ENCODE measurements at places on chromosomes 7 and 10.

GRCh38 chr10:110857265-110858171 is 14.2 kb upstream of the PDCD4 start:
- DNase-seq: no peak

DNA sequence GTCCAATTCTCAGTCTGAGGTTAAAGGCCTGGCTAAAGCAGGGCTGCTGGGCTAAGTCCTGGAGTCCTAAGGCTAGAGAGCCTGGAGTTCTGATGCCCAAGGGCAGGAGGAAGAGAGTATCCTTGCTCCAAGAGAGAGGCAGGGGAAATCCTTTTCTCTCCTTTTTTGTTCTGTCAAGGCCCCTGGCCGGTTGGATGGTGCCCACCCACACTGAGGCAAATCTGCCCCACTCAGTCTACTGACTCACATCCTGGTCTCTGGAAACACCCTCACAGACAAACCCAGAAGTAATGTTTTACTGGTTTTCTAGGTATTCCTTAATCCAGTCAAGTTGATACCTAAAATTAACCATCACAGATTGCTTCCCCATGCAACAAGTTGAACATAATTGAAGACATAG is 23.0 kb downstream of the ZNF518A start:
- no peak for DNase-seq

- peak; percentile 25 for DNase-seq
Measured at GRCh38 chr7:43764039-43764761, 5.7 kb downstream of the BLVRA start.

DNA sequence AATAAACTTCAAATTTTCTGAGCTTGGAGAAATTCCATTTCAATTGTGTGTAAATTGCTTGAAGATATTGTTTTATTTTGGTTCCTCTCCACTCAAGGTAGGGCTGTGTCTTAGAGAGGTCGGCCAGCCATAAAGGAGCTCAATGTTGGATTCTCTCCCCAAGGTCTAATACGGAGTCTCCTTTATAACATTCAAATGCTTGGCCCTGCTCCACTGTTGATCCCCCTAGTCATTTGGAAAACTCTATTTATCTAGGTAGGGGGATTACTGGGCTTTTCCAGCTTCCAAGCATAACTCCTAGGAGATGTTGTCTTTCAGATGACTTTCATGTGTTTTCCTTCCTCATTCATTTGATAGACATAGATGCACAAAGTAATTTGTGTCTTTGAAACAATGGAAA is 170.9 kb downstream of the LRMDA start:
- no peak for DNase-seq

DNA sequence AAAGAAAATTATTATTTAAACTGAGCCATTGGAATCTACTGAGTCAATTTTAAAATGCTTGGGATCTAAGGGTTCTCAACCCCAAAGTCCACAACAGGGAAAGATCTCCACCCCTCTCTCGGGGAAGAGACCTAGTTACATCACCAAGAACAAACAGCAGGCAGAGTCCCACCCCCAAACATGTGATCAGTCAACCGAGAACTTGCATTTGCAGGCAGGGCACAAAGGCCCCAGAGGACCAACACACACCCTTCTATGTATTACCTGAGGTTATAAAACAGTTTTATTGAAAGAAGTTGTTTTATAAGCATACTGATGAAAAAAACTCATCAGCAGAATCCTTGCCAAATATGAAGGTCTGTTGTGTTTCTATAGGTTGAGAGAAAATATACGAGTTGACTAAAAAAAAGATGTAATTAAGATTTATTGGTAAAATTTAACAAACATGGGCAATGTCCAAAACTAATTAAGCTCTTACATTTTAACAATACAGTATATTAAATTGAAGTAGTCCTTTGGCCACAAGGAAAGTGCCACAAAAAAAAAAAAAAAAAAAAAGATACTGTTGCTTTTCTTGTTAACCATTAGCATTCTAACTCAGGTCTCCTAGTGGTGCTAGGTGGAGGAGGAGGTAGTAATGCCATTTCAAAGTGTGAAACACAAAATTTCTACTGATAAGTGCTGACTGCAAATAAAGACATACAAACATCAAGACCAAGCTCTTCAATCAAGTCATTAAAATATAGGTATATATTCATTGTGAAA is 975 bp upstream of the USP54 start:
- peak; percentile 55 for DNase-seq

DNA sequence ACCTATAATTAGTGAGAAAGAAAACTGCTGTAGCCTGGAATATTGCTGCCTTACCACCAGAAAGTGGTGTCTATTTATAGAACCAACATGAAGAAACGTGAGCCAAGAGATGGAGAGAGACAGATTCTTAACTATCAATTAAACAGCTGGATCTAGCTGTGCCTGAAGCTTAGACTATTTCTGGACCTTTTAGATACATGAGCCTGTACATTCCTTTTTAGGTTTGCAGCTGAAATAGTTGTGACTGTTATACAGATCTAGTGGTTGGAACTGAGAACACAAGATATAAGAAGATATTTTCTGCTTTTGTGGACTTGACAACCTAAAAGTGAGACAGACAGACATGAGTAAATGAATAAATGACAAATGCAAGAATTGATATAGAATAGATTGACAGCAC is 73.4 kb downstream of the CDK14 start:
- DNase-seq: no peak

GRCh38 chr10:80544316-80544953 is 6.7 kb downstream of the SH2D4B start:
- no peak for DNase-seq

All from HuH-7.5 (cell line).